ENCODE measurements at places on chromosomes 7 and 10.

GRCh38 chr7:44277391-44277790, 48.0 kb downstream of the CAMK2B start:
- no peak for DNase-seq

GRCh38 chr10:129187331-129187730, 279.7 kb upstream of the MGMT start:
- DNase-seq, result no peak

DNA sequence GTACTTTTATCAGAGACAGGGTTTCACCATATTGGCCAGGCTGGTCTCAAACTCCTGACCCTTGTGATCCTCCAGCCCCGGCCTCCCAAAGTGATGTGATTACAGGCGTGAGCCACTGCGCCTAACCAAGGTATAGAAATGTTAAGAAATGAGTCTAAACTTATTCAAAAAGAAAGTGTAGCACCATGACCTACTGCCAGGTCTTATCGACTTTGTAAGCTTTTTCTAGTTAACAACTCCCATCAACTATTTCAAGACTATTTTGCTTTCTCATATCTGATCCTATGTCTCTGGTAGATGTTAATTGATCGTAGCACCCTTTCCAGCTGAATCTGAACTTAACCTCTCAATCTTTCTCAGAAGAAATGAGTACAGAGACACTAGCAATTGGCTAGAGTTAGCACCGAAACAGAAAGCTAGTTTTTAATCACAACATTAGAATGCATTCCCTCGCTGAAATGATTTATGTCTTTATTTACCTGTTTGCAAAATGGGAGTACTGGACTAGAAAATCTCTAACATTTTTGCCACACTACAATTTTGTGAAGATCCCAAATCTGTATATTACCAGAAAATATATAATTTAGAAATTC, 114.0 kb upstream of the HGF start:
- DNase-seq, result no peak

DNA sequence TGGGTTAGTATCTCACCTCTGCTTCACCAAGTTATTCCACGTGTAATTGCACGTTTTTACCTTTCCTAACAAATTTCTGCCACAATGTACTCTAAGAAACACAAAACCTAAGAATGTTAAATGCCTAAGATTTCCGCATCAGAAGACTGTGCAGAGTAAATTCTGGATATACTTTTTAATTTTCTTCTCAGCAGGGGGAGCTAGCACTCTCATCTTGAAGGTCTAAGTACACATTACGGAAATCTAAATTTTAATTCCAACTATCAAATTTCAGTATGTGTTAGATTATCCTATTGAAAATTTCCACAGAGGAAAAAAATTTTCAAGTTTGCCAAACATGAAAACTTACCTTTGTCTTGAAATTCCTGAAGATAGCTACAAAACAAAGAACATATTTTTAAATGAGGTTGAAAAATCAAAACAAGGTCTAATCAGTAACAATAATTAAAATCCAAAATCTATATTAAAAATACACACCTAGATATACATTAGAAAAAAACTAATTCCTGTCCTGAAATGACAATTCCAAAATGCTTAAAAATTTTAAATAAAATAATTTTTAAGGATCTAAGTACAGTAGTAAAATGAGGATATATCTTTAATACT, 10.5 kb downstream of the SKAP2 start:
- no peak for DNase-seq

Data from CMK (cell line).